Stimulated activated CD4-positive, alpha-beta T cell treated with anti-CD3 and anti-CD28 coated beads, Interleukin-1b, Interleukin-23, amount 100 ng/mL, for 48 hours (primary cell): ENCODE measurements at places on chromosomes 6 and 20.

DNA sequence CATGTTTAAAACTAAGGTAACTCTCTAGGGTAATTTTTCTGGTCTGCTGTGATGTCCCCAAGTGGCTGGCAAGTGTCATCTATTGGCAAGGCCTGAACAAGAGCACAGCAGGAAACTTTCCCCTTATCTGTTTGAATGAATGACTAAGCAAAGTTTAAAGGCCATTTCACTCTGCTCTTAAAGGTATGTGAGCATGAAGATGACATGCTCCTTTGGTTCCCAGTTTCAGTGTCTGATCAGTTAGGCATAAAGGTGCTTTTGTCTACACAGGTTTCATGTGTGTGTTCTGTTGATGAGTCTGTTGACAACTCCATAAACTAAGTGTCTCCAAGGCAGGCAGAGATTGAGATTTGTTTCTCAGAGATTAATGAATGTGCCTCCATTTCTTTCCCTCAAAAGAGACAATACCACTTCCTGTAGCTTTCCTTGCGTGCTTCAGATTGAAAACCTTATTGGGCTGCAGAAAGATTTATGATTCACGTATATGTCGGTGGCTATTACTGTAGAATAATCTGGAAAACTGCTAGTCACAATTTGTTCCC, 83.9 kb downstream of the MAP3K7 start:
- DNase-seq, result no peak

DNA sequence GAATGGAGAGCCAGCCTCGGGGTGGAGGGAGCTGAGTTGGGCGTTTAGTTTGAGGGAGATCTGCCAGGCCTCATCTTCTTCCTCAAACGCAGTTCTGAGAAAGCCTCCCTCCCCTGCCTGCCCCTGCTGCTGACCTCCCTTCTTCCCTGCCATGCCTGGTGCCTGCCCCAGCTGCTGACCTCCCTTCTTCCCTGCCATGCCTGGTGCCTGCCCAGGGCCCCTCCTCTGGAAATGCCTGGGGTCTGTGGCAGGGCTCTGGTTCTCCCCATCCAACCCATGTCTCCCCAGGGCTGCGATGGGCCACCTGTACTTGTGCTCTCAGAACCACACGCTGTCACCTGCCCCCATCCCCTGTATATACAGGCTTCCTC, 114.6 kb downstream of the VEGFA start:
- DNase-seq, result no peak

- DNase-seq, result peak; percentile 48
Measured at GRCh38 chr6:32666420-32667300, at the start of gene HLA-DQB1. Gene HLA-DQB1, minus strand, starts transcription at chr6:32666657. Its CDS starts 50 bp downstream, at chr6:32666607.

DNA sequence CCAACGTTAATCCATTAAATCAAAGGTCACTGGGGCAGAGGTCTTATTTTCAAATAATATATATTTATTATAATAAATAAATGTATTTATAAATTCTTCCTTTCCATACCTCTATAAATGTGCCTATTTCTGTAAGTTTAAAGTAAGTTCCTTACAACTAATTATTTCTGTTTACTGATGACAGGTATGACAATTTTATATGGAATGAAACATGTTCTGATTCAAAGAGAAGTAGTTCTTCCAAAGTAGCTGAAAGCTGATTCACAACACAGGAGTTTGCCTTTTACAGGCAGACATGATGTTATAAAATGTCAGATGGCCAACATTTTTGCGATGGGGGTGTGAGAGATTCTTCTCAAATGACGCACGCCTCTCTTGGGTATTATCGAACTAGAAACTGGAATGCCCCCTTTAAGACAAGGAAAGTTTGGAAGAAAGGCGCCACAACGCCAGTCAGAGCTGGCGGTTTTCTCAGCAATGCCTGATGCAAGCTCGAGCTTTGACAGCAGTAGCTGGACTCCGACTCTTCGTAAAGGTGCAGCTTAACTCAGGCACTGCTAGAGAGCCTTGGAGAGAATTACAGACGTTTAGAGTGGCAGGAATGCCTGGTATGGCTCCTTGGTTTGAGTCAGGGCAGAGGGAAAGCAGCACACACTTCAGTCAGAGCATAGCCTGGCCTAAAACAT, 92.1 kb downstream of the FOXC1 start:
- DNase-seq, result no peak

DNA sequence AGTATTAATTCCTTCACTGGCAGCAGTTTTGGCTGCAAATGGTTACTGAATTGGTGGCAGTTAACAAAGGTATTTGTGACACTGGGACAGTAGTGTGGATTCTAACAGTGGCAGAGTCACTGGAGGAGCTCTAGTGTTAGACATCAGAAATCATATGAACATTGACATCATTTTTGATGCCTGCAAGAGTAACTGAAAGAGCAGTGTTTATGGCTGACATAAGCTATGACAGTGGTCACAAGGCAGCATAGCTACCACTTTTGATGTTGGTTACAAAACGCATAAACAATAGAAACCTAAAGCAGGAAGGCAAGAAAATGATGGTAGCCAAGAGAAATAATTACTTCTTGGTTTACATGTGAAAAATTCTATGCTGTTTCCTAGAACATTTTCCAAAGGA, 326.7 kb upstream of the MAN1A1 start:
- no peak for DNase-seq

DNA sequence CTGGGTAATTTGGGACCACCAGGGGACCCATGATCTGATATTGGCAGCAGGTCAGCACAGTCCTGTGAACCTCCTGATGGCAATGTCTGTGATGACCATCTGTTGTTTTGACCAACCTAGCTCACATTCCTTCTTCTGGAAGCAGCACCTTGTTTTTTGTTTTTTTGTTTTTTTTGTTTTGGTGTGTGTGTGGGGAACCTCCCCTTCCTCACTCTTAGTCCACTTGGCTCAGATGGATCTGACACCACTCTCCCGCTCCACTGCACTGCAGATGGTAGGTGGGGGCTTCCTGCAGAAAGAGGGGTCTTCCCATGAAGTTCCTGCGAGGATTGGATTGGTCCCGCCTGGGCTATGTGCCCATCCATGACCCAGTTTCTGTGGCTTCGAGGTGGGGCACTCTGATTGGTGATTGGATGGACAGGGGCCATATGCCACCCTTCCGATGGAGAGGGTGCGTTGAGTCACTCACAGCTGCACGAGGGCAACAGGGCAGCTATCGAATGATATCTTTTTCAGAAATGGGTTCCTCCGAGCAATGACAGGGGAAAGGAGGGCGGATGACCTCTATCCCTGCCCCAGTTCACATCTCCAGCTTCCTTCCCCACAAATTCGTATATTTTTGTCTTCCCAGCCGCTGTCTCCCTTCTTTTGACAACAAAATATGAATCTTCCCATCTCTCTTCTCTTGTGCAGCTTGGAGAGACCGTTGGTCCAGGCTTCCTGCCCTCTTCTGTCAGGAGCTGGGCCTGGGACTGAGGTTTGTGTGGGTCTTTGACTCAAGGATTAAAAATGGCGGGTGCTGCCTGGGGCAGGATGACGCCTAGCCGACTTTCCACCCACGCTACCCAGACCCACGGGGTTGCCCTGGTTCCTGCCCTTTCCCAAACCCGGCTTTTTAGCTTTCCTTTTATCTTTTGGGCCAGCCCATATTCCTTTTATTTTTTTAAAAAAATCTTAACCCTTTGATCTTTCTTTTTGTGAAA, 132.1 kb upstream of the KCNG1 start:
- DNase-seq, result no peak

DNA sequence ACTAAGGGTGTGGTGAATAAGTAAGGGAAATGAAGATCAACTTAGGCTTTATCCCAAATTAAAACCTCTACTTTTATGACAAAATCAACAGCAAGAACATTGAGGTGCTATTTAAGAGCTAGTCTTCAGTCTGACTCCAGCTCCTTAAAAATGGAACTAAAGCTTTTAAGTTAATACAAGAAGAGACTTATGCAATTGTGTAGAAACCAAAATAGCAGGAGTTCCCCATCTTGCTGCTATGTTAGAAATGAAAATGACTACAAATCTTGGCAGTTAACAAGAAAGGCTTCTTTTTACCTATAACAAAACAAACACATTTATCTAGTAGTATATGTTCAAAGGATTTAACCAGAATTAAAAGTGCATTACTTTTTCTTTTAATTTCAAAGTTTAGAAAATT, 25.7 kb downstream of the HMGN3 start:
- no peak for DNase-seq

DNA sequence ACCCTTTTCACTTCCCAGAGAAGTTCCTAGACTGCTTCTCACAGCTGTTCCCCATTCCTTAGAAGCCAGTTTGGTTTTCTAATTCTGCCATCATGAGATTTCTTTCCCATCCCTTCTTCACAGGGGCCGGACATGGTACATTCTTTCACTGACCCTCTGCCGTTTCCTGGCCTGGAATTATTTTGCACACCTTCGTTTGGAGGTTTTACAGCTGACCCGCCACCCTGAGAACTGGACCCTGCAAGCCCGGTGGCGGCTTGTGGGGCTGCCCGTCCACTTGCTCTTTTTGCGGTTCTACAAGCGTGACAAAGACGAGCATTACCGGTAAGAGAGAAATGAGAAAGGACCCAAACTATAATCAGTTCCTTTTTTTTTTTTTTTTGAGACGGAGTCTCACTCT, 4.2 kb downstream of the C6orf136 start:
- no peak for DNase-seq

DNA sequence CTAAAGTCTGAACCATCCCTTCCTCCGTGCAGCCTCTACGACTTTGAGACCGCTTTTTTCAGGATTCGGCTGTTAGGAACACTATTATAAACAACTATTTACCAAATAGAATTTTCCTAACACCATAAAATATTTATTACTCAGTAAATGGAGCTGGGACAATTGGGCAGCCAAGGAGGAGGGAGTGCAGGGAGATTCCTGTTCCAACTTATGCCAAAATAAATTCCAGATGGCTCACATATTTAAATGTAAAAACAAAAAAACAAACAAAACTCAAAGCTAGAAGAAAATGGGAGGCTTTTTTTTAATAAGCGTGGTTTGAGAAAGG, 48.1 kb downstream of the TCP11 start:
- no peak for DNase-seq
